ENCODE measurements at places on chromosomes 6 and 20.

- DNase-seq = peak; percentile 41
Observed at GRCh38 chr6:106511288-106512047, 117.8 kb downstream of the RTN4IP1 start.

DNA sequence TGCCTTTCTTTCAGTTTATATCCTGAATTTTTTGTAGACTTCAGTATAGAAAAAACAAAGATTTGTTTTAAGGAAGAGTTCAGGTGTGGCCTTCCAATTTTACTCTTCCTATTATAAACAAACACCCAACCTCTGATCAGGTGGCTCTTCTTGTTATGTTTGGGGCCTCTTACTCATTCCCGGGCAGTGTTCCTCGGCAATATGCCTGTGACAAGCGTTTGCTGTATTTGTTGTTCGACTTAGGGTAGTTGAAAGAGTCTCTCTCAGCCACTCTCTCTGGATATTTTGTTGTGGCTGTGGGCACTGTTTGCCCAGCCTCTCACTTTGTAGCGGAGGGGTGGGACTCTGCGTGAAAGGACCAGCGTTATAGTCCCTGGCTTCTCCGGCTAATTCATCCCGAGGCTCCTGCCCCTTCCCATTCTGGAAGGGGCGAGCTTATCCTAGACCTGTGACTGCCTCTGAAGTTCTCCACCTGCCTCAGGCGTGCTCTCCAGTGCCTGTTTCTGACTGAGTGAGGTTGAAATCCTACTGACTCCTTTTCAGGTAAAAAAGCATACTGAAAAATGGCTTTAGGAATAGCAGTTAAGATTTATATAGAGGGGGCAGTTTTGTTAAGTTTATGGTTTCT, 97.4 kb downstream of the PLCB4 start:
- DNase-seq = no peak

- DNase-seq = no peak
Observed at GRCh38 chr6:150445486-150445885, 76.7 kb downstream of the IYD start.

DNA sequence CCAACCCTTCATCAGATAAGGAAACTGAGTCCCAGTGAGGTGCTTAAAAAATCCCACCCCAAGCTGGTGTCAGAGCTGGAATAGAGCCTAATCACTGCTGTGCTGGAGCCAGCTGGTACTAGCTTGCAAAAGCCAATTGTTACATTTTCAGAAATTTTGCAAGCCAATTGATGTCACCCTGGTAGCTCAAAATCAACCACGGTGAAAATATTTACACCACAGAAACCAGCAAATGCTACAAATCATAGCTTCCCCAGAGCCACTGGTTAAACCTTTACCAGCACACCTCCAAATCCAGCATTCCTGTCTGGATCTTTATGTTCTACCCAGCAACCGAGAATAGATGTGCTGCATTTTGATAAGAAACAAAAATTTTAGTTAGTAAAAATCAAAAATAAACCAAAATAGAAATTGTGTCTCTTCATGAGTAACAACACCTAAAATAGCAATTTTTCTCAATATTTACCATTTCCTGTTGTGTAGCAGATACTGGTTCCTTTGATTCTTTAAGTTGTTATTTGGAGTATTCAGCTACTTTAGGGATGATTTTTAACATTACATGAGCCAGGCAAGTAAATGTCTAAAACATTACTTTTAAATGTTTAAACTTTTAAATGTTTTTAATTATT, 7.2 kb upstream of the LCA5 start:
- no peak for DNase-seq

- DNase-seq = no peak
Observed at GRCh38 chr6:139131736-139132280, 3.1 kb upstream of the HECA start.

DNA sequence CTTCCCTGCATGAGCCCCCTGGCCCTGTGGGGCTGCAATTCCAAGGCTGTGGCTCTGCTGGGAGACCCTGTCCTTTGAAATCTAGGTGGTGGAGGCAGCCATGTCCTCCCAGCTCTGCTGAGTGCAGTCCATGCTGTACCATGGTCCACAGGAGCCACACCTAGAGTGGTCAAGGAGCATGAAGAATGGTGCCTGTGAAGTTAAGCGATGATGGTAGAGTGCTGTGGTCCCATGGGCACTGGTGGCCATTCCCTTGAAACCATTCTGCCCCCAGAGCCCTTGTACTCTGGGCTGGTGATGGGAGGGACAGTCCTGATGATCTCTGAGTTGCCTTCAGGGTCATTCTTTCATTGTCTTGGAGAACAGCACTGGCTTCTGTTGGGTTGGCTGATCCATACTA, 55.3 kb downstream of the EFCAB8 start:
- no peak for DNase-seq

GRCh38 chr6:10861086-10861485, 20.8 kb downstream of the GCM2 start:
- DNase-seq = no peak

DNA sequence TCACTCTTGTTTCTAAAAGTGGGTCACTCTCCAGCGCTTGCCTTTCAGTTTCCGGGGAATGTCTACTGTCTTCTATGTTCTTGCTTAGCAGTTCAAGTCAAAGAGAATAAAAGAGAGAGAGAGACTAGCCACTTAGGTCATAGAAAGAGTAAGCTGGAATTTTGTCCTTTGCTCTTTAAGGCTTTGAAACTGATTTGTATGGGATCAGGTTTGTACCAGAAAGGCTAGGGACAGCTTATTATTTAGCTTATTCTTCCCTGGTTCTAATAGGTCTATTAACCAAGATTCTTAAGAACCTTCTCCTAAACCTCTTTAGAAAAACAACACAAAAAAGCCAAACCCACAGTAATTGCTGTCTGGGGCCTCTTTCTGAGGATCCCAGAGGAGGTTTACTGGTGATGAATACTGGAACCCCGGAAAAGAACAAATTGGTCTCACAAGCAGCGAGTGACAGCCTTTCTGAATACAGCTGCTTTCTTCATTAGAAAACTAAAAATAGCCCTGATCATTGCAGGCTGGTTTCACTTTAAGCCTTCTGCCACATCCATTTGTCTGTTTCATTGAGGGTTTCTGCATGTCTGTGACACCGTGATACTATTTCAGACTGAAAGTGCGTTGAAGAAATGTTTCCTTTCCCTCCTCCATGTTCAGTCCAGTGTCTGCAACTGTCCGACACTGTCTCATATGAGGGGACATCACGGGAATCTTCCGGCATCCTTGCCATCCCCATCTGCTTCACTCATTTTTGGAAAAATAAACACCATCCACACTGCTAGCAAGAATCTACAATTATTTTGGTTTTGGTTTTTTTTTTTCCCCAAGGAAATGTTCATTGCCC, 75.1 kb upstream of the ATXN1 start:
- no peak for DNase-seq

GRCh38 chr6:105804424-105804823, 281.7 kb upstream of the PRDM1 start:
- DNase-seq = no peak

DNA sequence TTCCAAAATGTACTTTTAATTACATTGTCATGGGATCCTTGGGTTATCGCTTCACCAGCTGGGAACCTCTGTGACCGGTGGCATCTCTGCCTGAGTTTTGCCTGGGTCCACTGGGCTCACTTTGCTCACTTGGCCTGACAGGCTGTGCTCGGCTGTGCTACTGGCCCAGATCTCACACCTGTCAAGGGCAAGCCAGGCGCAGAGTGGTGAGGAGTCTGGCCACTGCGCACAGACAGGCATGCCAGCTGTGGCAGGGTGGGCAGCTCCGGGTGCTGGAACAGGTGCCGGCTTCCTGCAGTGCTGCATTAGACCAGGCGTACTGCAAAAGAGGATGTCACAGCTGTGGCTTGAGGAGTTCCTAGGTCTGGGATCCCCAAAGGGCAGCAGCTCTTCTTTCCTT, 489.8 kb downstream of the TENT5A start:
- DNase-seq = no peak

- DNase-seq = no peak
Observed at GRCh38 chr20:11718474-11719094, 199.1 kb upstream of the BTBD3 start.

GRCh38 chr6:144594585-144594984, 309.4 kb downstream of the UTRN start:
- no peak for DNase-seq

GRCh38 chr6:56040223-56040622, 164.8 kb upstream of the BMP5 start:
- no peak for DNase-seq

DNA sequence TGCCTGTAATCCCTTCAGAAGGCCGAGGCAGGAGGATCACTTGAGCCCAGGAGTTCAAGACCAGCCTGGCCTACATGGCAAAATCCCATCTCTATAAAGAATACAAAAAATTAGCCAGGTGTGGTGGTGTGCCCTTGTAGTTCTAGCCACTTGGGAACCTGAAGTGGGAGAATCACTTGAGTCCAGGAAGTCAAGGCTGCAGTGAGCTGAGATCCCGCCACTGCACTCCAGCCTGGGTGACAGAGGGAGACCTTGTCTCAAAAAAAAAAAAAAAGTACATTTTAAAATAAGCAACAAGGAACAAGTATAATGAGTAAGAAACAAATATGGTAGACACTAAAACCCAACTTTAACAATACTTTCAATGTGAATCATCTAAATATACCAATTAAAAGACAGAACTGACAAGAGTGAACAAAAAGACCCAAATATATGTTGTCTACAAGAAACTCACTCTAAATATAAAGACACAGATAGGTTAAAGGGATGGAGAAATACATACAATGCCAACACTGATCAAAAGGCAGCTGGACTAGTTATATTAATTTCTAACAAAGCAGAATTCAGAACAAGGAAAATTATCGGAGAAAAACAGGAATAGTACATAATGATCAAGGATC, 37.7 kb downstream of the RANBP9 start:
- no peak for DNase-seq

DNA sequence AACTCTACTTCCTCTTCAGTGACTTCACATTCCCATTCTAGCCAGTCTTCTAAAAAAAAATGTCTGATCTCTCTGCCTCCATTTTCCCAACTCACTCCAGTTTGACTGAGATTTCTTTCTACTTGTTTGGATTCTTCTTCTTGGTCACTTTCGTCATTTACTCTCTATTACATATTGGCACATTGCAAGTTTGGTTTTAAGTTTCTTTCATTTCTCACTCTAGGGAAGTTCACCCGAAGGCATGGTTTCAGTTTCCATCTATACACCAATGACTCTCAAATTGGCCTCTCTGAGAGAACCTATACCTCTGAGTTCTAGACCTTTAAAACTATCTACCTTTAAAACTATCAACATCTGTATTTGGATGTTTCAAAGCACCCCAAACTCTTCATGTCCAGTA, 51.3 kb downstream of the CD109 start:
- no peak for DNase-seq

- DNase-seq = no peak
Observed at GRCh38 chr6:3208775-3209113, 18.7 kb downstream of the TUBB2B start.

DNA sequence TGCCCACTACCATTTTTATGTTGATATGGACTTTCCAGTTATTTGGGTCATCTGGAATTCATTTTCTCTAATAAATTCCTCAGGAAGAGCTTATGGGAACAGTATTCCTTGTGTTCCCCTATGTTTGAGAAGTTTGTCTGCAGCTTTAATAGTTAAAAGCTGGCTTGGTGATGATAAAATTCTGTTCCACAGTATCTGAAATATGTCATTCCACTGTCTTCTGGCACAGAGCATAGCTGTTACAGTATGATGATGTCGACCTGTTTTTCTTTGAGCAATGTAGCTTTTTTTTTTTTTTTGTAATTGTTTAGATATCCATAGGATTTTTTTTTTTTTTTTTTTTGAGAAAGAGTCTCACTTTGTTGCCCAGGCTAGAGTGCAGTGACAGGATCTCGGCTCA, 43.2 kb downstream of the NCOA3 start:
- DNase-seq = no peak

DNA sequence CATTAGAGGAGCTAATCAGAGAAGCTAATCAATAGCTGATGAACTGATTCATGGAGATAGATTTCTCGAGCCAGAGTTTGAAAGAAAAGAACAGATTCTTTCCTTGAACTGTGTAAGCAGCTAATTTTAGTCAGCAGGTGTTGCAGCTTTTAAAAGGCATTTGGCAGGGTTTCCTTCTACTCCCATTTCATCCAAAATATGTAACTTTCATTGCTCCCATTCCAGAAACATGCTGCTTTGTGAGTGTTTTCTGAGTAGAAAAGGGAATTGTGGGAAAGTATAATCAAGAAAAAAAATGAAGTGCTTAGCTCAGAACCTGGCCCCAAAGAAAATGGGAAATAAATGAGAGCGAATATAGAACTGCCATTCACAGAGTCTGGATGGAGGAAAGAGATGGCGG, 20.8 kb downstream of the SLC35F1 start:
- DNase-seq = no peak
